Inflammatory macrophage treated with lipopolysaccharide for 1 hour (primary cell): ENCODE measurements at places on chromosomes 4 and X.

DNA sequence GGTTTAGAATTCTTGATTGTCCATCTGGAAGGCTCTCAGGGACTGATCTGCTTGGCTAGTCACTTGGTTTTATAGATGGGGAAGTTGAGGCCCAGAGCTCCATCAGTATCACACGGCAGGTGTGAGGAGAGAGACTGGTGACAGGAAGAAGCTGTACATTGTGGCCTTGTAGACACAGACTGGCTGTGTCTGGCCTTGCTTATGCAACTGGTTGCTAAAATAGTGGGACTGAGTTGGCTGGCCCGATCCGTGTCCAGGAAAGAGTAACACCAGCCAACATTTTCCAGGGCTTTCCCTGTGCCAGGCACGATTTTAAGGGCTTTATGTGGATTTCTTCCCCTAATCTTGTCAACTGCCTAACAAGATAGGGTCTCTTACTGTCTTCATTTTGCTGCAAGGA, 2.8 kb downstream of the TBC1D14 start:
- DNase-seq: no peak

DNA sequence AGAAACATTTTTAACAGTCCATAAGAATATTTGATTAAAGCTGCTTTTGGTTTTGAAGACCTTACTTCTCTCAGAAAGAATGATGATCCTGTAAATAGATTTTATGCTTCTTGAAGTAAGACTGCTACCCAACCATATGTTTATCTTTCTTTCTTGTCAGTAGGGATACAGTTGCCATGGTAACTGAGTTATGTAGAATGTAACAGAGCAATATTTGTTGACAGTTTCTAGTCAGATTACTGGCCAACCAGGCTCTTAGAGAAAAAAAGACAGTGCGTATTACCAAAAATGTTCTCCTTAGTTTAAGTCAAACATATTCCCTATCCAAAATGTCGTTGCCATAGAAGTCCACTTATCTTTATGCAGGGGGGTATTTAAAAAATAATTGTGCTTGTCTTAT, 456.8 kb downstream of the PRR32 start:
- no peak for DNase-seq

DNA sequence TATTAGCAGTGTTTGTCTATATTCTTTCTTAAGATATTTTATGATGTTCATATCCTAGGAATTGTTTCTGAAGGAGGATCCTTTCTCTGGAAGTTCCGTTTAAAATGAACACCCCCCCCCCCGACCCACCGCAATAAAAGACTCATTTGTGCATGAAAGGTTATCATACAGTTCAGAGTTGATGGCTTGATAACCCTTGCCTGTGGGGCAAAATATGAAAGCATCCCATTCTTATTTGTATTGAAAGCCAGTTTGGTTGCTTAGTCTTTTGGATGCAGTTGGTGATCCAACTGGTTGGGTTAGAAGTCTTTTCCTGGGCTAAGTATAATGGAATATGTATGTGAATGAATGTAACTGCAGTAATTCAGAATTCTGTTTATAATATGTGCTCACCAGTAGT, 8.3 kb downstream of the INTS6L start:
- DNase-seq: no peak

DNA sequence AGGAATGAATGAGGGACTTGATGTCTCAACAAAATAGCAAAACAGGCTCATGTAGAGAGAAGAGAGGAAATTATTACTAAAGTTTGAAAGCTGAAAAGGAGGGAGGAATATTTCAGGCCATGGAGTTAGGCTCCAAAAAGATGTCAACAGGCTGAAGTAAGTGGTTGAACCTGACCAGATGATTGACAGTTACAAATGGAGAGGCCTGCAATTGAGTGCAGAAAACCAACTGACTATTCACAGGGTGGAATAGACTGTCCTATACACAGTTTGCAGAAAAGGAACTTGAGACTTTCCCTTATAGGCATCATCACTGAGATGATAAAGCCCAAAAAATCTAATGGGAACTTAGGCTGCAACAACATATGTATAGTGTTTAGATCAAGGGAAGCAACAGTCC, 233.3 kb downstream of the AR start:
- no peak for DNase-seq

GRCh38 chrX:20680998-20681397, 414.3 kb upstream of the RPS6KA3 start:
- no peak for DNase-seq
